ENCODE measurements at places on chromosomes 11 and 22. TPM values are rescaled to one million over a fixed set of nuclear protein-coding genes. Genes with fewer than 3 reads are reported as not detected.

DNA sequence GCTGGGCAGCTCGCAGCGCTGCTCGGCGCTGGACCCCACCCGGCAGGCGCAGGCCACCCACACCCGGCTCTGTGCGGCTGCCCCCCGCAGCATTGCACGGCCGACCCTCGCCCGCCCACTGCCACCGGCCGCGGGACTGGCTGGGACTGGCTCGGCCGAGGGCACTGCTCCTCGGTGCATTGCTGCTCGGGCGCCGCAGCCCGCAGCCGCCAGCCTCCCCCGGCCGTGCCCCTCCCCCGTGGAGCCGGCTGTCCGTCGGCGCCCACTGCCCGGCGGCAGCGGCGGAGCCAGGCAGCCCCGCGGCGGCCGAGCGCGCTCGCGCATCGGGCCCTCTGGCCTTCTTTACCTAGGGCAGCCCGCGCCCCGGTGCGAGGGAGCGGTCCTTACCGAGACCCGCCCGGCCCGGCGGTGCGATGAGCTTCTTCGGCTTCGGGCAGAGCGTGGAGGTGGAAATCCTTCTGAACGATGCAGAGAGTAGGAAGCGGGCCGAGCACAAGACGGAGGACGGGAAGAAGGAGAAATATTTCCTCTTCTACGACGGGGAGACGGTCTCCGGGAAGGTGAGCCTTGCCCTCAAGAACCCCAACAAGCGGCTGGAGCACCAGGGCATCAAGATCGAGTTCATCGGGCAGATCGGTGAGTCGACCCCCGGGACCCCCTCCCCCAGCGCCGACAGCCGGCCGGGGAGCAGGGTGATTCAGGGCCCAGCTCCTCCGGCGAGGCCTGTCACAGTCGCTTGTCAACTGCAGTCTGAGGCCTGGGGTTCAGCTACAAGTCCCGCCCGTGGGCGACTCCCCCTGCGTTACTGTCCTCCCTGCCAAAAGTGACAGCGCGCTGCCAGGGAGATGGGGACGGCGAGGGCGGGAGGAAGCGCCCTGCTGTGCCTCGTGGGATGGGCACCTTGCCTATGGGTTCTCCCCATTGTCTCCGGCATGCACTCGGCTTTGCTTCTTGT, 516 bp downstream of the VPS26B start:
- DNase-seq, result peak; percentile 45

DNA sequence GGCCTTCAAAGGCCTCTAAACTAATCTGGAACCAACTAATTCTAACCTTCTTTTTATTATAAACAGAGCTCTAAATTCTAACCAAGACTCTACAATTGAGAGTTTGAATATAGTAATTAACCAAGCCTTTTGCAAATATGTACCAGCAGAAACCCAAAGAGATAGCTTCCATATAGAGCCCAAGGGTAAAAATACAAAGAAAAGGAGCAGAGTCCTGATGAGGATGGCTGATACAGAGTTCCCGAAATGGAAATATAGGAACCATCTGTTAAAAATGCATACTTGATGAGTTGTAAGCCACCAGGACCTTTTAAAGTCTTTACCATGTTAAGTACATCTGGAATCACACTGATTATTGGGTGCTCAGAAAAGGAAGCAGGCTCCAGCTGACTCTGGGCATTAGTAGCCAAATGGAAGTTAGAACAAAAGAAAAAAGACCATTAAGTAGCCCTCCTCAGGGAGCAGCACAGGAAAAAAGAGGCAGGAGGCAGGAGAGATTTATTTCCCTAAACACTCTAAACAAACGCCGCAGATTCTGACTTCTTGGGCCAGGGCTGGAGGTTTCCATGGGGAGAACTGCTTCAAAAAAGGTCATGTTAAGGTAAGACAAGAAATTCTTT, 463.1 kb upstream of the FAT3 start:
- DNase-seq, result no peak

GRCh38 chr22:22579869-22580604, 21.0 kb upstream of the PRAME start:
- no peak for DNase-seq

OLFML1 gene
- not detected for polyA plus RNA-seq

DNA sequence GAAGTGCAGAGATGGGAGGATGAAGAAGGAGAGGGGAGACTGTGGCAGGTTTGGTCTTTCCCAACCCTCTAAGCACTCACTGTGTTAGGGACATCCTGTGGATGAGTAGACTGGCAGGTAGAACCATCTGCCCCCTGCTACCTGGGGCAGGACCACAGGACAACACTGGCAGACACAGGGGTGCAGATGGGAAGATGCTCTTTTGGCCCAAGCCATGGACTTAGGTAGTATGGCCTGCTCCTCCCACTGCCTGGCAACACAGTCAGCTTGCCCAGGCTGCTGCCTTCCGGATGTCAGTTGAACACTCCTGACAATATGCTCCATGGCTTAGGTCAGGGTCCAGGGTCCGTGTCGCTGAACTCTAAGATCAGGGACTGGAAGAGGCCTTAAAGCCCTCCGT, 140.7 kb upstream of the NAV2 start:
- no peak for DNase-seq

- DNase-seq, result peak; percentile 22
Measured at GRCh38 chr22:43136255-43136654, 6.9 kb downstream of the MCAT start.

DNA sequence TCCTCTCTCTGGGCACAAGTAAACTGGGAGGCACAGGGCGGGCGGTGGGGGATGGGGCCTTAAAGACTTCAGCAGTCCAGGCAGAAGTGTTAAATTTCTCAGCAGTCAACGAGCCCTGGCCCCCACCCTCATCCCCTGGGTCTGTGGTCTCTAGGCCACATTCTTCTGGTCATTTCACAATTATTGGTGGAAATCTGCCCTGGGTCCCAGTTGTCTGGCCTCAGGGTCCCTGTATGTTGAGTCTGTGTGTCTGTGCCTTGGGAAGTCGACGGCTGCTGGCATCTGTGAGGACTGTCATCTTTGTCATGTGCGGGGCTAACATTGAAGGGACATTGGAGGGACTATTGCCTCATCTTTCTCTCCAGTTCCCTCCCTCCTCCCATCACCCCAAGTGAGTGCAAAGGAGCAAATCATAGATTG, 1.7 kb downstream of the TSPAN18 start:
- DNase-seq, result no peak

APOA4 gene
- polyA plus RNA-seq, result not detected

DNA sequence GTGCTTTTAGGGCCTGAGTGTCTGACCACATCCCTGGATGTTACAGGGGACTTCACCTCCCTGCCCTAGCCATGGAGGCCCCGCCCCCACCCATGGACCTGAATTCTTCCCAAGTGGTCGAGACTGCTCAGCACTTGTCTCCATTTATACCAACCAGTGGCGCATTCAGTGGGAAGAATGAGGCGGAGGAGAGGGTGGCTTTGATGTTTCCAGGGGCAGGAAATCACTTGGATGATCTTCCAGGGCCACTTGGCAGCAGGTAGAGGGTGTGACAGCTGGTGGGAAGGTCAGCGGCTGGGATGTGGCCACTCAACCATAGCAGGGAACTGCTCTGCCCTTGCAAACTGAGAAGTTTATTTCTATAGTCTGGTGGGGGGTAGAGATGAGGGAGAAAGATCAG, 155.1 kb upstream of the BLID start:
- no peak for DNase-seq

GRCh38 chr22:42805998-42806830, 50.9 kb downstream of the ARFGAP3 start:
- DNase-seq, result no peak

DNA sequence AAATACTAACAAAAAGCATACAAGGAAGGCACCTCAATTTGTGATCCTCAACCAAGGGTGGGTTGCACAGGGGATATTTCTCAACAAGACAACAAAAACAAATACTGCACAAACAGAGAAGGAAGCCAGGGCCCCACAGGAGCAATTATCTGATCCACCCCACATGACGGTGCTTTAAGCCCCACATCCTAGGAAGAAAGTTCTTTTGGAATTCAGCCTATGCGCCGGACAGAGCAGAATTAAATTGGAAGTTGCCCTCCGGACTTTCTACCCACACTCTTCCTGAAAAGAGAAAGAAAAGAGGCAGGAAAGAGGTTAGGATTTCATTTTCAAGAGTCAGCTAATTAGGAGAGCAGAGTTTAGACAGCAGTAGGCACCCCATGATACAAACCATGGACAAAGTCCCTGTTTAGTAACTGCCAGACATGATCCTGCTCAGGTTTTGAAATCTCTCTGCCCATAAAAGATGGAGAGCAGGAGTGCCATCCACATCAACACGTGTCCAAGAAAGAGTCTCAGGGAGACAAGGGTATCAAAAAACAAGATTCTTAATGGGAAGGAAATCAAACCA, 40.6 kb downstream of the OSBP start:
- no peak for DNase-seq

GGT5 gene
- polyA plus RNA-seq, result not detected

DNA sequence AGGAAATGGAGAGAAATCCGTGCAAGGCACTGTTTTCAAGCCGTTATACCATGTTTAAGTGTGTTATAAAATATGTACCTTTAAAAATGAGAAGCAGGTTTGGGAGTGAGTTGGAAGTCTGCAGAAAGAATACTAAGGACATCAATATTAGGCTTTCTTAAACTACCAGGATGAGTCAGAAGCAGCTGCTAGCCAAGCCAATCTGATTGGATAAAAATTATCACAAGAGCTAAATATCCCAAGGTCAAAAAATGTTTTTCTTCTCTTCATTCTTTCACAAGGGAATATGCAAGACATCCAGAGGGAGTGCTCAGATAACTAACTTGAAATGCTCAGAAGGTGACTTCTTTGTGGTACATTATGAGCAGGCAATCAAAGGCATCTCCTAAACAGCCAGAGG, 19.3 kb upstream of the CKAP5 start:
- DNase-seq, result no peak

- DNase-seq, result no peak
Measured at GRCh38 chr22:32222991-32223390, 18.1 kb upstream of the RFPL2 start.

MUC2 gene
- polyA plus RNA-seq, result not detected

GRCh38 chr11:73415854-73416615, 39.8 kb downstream of the RELT start:
- no peak for DNase-seq

PYGM gene
- polyA plus RNA-seq, result 0.38 TPM

LSP1 gene
- 435 TPM for polyA plus RNA-seq

DNA sequence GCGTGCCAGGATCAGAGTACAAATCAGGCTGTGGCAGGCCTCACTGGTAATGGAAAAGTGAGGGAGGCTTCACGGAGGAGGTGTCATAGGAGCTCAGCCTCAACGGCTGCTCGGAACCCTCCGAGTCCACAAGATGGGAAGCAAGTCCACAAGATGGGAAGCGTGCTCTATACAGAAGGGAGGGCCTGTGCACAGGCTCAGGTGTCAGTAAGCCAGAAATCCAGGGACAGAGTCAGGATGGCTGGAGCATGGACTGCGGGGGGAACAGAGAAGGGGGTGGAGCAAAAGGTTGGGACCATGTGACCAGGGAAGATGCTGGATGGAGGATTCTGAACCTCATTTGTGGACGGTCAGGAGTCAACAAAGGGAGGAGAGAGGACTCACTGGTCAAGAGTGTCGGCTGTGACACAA, 3.4 kb upstream of the DPP3 start:
- DNase-seq, result no peak

All from CD4-positive, alpha-beta memory T cell (primary cell).